ENCODE measurements at places on chromosomes 11 and 22. TPM values are rescaled to one million over a fixed set of nuclear protein-coding genes. Genes with fewer than 3 reads are reported as not detected.

DNA sequence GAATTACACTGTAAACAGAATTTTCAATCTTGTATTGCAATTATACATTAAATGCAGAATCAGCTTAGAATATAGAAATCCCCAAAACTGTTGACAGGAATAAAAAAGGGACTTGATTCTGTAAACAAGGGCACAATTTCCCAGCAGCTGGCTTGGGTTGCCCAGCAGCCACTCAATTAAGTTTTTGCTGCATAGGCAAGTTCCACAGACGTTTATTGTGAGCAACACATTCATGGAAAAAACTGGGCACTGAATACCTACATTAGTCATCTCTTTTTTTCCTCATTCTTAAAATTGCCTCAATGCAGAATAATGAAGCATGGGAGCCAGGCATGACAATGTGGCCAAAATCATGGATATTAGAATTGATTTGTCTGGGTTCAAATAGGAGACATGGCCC, 421.8 kb upstream of the ANO5 start:
- DNase-seq, result peak; percentile 54

- no peak for DNase-seq
Observed at GRCh38 chr22:25039255-25039654, 86.7 kb downstream of the KIAA1671 start.

GRCh38 chr22:32828150-32828549, 26.6 kb downstream of the TIMP3 start:
- DNase-seq, result no peak

- DNase-seq, result no peak
Observed at GRCh38 chr11:17649696-17650095, 69.7 kb upstream of the MYOD1 start.

The OR51F2 gene
- not detected for total RNA-seq

The MS4A3 gene
- total RNA-seq, result not detected

DNA sequence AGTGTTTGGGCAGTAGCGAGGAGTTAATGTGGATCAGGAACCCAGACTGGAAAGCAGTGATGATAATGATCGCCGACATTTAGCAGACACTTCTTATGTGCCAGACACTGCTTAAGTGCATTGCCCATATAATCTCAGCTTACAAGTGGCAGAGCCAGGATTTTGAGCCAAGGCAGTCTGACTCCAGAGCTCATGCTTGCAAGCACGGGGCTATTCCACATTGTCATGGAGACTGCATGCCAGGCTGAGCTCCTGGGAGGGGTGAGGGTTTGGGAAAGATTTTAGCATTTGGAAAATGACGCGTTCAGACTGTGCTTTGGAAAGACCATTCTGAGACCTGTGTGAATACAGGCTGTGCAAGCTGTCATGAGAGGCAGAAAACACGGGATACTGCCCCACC, 302.7 kb downstream of the DDX10 start:
- DNase-seq, result no peak

DNA sequence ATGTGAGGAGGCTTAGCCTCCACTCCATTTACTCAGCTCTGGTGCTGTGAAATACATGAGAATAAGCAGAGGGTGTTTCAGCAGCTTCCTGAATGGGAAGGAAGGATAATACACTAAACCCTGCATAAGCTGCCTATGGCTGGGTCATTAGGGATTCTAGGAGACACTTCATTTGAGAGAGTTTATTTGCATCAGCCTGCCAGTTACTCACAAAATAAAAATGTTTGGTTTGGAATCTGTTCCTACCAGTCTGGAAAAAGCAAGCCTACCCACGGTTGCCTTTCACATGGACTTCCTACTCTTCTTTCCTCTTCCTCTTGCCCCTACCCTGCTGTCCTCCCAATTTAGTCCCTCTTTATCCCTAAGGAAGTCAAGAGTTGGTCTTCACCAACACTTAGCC, 20.5 kb downstream of the SLC1A2 start:
- no peak for DNase-seq

The RBM7 gene
- 59.9 TPM for total RNA-seq

DNA sequence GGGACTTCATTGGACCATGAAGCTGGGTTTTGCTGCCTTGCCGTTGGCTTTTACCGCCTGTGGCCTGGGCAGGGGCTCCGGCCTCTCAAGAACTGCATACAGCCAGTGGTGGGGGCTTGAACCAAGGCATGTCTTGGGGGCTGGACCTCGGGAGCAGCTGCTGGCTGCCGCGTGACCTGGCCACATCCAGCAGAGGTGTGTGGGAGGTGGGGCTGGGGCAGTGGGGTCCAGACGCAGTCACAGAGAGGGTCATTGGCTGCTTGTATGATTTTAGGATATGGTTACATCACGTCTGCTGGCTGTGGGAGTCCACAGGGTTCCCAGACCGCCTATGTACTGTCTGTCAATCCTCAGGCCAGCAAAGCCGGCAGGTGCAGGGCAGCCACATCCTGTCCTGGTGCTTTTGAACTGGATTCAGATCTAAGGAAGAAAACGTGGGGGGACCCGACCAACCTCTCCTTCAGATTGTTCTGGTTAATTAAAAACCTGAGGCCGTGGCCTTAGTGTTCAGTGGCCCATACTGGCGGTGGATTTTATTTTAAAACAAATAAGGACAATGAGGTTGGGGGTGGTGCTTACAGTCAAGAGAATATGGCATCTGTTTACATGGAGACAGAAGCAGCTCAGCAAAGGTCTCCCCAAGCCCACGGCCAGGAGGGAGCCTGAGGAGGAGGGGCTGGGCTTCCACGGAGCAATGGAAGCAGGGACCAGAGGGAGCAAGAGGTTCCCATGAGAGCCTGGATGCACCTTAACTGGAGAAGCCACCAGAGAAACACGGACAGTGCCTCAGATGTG, 426.0 kb downstream of the TBC1D22A start:
- DNase-seq, result no peak

The CALCA gene
- 0.14 TPM for total RNA-seq

The TPBGL gene
- total RNA-seq, result not detected

DNA sequence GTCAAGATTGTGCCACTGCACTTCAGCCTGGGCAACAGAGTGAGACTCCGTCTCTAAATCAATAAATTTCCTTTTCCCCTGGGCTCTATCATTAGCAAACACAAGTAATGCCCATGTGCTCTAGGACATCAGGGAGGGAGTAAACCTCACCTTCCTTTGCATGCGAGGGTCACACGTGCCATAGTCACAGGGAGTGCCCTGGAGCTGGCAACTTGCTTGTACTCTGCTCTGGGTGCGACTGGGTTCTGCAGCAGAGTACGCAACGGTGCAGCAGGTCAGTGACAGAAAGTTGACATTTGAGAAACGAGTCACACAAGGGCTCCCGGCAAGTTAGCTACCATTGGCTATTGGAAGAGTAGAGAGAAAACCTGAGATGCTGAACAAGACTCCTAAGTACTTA, 32.6 kb upstream of the CHKA start:
- no peak for DNase-seq

DNA sequence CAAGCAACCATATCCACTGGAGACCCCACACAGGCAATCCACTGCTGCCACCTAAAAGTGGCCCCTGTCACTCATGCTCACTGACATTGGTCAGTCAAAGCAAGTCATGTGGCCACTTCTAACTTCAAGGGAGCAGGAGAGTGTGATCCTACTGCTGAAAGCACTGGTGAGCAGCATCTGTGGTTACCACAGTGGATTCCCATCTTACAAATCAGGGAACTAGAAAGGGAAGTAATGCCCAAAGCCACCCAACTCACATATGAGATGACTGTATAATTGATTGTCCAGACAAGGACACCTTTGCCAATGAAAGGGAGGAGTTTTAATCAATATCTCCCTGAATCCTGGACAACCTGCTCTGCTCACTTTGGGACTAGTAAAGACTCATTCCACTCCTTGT, 17.7 kb downstream of the RCN1 start:
- no peak for DNase-seq

DNA sequence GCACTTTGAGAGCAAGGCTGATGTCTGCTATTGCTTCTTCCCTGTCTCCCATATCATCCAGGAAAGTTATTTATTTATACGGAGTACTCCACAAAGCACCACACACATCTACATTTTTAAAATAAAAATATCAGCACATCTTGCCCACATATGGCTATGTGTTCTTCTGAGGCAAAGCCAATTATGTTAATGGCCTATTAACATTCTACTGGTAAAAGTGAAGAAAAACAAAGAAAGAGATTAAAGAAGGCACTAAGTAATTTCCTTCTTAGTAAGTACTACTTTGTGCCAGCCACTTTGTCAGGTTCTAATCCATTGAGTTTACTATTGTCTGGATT, 548.7 kb downstream of the OPCML start:
- no peak for DNase-seq

DNA sequence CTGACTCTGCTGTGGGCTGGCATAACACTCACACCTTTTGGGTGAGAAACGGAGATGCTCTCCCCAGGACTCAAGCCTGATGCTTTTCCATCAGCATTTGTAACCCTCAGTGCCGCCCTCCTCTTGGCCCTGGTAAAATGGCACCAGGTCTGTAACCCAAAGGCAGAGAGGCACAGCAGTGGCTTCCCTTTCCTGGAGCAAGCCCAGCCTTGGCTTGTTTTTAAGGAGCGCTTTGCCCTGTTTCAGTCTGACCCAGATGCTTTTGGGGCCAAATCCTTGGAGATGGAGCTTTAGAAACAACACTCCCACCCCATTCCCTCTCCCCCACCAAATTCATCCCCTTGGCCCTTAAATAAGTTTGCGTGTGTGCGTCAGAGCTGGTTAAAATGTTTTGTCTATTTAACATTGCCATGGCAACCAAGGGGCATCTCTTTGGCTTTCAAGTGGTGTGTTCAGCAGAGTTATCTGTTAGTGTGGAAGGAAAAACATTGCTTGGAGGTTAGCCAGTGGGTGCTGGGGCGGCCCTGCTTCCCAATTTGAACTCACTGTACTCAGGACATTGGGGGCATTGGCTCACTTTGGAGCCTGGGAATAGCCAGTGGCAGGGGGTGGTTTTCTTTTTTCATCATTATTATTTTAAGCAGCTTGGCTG, 134.1 kb downstream of the NAV2 start:
- no peak for DNase-seq

- no peak for DNase-seq
Observed at GRCh38 chr11:115699733-115700132, 195.5 kb upstream of the CADM1 start.

The PRODH gene
- not detected for total RNA-seq

- DNase-seq, result no peak
Observed at GRCh38 chr11:15821451-15821850, 534.9 kb downstream of the SOX6 start.

The GALNT18 gene
- total RNA-seq, result 5.0 TPM

The IGLL1 gene
- not detected for total RNA-seq

- DNase-seq, result peak; percentile 1
Observed at GRCh38 chr22:48748113-48748859, 1079.4 kb downstream of the BRD1 start.

- no peak for DNase-seq
Observed at GRCh38 chr22:39956932-39957664, 3.1 kb upstream of the TMA7B start.
